ENCODE measurements at places on chromosomes 3 and 15.

DNA sequence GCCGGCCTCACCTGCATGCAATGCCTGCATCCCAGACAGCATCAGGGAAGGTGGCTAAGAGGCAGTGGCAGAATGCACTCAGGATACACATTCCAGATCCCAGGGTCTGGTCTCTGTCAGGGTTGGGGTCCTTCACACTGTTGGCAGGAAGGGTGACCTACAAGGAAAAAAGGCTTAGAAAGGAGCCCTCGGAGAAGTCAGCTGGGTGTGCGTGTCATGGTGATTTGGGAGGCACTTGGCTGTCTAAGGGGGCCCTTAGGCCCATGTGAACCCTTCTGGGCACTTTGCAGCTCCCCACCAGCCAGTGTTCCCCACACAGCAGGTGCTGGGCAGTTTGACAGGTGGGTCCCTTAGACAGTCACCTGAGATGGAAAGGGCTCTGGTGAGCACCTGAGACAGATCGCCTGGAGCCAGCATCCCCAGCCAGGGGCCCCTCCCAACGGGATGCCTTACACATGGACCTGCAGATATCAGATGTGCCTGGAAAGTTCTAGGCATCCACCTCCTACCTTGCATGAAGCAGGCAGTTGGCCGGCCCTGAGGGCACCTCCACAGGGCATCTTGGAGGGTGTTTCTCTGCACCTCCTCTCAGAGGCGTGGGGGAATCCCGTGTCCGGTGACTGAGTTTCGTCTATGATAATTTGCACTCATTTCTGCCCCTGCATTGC, 131.6 kb downstream of the LRRK1 start:
- no peak for DNase-seq

DNA sequence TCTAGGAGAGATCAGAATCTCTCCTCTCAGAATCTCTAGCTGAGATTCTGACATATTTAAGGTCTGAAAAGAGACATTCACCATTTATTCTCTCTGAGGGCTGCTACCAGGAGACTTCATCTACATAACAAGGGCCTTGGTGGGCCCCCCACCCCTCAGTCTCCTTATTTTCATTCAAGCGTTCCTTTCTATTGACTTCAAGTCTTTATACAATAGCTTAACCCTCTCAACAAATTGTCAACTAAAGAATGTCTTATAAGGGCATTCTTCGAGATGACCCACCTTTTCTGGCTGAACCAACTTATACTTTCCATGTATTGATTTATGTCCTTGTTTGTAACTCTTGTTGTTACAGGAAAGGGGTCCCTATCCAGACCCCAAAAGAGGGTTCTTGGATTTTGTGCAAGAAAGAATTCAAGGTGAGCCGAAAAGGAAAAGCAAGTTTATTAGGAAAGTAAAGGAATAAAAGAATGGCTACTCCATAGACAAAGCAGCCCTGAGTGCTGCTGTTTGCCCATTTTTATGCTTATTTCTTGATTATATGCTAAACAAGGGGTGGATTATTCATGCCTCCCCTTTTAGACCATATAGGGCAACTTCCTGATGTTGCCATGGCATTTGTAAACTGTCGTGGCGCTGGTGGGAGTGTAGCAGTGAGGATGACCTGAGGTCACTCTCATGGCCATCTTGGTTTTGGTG, 209.5 kb upstream of the ALCAM start:
- no peak for DNase-seq

GRCh38 chr3:186354100-186354499, 7.9 kb downstream of the DGKG start:
- no peak for DNase-seq

GRCh38 chr3:32321095-32321790, 70.4 kb upstream of the CMTM7 start:
- peak; percentile 52 for DNase-seq

- DNase-seq = no peak
Observed at GRCh38 chr3:12766541-12766940, 7.5 kb upstream of the TMEM40 start.

DNA sequence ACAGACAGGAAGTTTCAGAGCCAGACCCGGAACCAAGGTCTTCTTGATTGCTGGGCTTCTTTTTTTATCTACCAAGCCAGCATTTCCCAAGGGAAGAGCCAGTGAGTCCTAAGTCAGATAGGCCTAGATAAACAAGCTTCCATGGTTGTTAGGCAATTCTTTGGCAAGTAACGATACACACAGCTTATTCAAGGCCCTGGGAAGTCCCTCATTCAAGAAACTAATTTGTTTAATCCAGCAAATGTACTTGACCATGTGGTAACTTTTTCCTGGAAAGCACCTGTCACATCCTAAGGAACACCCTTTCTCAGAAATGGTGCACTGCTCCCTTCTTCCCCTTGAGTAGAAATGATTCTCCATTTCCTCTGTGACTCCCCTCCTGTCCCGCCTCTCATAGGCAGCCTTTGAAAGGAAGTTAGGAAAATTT, 209.9 kb downstream of the ITPR1 start:
- no peak for DNase-seq

DNA sequence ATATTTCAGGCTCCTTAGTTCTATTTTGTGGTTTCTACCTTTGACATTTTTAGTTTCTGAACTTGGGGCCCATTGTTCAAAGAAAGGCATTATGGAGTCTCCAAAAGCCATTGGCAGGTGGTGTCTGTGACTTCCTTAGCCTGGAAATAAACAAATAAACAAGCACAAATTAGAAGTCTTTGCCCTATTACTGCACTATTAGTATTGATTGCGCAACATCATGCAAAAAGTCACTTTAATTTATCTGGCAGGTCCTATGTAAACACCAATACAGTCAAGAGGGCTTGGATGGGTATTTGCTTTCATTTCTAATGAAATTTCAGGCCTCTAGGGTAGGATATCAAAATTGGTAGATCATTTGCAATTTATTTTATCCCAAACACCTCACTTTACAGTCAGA, 85.6 kb downstream of the LPP start:
- DNase-seq = no peak

DNA sequence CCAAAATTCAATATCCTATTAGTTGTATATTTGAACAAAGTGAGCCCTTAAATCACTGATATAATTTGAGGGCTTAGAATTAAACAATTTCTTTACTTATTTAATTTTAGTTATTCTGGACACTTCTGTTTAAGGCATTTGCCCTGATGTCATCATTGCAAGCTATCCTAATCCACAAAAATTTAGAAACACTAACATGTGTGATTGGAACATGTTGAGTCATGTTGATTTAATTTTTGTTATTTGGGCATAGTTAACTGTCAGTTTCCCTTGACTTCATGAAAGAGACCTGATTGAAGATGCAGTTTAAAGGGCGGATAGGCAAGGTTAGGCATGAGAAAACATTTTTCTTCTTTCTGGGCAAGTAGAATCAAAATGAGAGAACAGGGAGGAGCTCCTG, 682.6 kb downstream of the ROBO1 start:
- no peak for DNase-seq

DNA sequence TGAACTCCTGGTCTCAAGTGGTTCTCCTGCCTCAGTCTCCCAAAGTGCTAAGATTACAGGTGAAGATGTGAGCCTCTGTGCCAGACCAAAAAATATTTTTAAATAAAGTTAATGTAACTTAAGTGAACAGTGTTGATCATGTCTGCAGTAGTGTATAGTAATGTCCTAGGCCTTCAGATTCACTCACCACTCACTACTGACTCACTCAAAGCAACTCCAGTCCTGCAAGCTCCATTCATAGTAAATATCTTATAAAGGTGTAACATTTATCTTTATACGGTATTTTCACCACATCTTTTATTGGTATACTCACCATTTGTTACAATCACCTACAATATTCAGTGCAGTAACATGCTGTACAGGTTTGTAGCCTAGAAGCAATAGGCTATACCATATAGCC, 264.2 kb downstream of the ULK4 start:
- DNase-seq = no peak

DNA sequence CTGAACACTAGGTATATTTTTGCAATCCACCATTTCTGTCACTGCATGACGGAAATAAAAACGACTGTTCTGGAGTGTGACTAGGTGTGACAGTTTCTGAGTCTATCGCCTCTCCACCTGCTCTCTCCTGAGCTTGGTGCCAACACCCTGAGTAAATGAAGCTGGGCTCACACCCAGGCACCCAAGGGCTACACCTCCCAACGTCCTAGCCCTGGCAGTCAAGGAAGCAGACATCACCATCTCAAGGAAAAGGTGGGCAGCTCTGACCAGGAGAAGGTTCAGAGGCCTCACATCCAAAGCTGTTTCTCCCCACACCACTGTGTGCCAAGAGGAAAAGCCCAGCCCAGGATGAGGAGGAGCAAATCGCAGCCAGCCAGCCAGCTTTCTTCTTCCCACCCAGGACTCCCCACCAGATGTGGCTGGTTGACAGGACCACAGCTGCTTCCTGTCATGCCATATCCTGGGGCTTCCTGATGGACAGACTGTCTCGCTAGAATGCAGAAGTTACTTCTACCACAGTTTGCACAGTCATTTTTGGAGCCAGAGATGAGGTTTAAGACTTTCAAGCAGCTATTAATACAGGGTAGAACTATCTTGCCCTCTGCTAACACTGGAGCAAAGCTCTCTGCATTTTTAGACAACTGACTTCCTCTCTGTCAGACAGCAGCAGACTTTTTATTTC, 3.3 kb downstream of the SCAMP2 start:
- no peak for DNase-seq

GRCh38 chr3:172051957-172052354, 12.6 kb downstream of the FNDC3B start:
- DNase-seq = no peak

GRCh38 chr15:63052077-63052841, 9.7 kb downstream of the TPM1 start:
- no peak for DNase-seq

GRCh38 chr3:66392966-66393332, 107.9 kb downstream of the LRIG1 start:
- DNase-seq = no peak

GRCh38 chr15:60392601-60392985, 5.2 kb downstream of the ANXA2 start:
- no peak for DNase-seq

DNA sequence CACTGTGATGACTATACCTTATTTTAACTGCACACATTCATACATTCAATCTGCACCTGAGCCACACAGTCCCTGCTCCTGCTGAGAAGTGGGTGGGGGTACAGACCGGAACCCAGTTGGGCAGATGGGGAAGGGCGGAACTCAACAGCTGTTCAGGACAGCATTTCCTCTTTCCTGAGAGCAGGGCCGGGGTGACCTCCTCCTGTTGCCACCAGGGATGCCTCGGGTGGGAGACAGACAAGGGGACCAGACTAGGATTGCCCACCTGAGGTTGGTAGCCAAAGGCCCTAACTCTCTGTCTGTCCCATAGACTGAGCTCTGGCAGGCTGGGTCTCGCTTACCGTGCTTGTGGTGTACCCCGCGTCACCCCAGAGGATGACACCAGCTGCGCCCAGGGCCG, 3.9 kb downstream of the HYAL2 start:
- DNase-seq = no peak

DNA sequence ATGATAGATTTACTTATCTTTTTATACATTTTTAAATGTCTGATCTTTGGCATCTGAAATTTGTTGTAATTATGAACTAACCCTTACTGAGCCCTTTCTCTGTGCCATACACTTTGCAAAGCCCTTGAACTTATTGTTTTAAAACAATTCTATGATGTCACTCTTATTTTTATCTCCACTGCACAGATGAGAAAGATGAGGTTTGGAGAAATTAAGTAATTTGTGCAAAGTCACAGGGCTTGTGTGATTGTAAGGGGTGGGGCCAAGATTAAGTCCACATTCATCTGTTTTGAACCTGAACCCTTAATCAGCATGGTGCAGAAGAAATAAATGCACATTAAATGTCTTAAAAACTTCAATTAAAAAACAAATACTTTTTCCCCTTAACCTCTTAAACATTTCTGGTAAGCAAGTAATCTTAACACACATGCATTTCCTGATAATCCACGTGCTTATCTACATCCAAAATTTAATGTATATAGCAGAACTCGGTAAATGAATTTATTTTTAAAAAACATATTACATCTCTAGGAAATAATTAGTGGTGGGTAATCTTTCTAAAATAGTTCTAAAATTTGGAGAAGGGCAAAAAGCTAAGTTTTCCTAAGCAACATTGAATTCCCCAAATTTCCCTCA, 189.8 kb upstream of the TBC1D5 start:
- DNase-seq = no peak

DNA sequence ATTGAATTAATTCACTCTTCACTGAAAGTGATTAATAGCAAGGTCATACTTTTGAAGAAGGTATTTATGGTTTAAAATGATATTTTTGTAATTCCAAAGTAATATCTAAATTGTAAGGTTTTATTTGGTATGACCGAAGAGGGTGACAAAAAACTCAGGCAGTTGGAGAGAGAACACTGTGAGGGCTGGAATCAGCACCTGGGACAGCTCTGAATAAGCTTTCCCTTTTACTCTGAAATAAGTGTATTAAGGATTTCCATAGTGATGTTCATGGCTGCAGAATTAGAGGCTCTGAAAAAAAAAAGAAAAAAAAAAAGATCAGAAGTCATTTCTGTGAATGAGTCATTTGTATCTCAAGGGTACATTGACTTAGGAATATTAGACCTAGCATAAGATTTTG, 299.5 kb downstream of the IL5RA start:
- DNase-seq = no peak

GRCh38 chr15:100721758-100722550, 119.6 kb downstream of the ASB7 start:
- DNase-seq = no peak

DNA sequence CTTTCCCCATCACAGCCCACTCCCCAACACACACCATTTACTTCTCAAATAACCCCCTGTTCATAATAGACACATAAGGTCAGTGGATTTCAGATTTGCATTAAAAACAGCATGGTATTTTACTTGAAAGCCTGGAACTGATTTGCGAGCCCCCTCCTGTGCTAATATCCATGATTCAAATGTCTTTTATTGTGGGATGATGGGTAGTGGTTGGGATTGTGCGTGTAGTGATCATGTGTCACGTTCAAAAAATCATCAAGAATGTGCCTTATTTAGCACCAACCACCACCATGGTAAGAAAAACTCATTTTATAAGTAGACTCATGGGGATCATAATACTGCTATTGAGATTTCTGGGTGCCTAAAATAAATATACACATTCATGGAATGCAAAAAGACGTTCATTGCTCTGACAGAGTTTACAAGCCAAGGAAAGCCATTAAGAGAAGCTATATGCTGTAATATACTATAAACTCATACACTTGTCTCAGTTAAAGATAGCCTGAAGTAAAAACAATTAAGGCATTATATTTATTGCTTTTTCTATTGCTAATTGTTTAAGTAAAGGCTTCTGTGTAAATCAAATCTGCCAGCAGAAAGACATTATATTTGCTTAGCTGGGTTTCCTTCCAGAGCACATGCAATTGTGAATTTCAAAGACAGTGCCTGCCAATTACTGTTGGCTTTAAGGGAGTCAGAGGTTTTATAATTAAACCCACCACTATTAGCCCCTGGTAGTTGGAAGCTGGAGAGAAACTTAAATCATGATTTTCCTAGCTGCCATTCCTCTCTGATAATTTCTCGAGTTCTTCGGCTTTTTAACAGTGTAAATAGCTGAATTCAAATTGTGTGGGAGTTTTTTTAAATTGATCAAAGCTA, 4.0 kb downstream of the TRAT1 start:
- no peak for DNase-seq

DNA sequence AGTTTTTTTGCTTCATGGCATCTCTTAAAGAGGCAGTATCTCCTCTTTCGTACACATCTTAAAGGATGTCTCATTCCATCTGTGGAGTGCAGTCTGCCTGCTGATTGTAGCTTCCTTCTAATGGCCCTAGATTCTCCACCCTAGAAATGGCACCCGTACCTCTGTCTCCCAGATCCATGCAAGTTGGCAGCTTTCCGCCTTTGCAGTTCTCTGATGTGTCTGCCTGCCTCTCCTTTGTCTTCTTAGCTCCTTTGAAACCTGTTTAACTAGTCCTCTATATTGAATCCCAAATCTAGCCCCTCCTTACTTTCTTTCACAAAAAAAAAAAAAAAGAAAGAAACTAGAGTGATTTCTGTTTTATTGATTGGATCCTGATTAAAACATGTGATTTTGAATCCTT, 1025.0 kb downstream of the ZPLD1 start:
- no peak for DNase-seq

Data from NCI-H748 treated with DMSO at 0.1 percent for 48 hours (cell line).